ENCODE measurements at places on chromosomes 7 and 10.
A peak's percentile ranks its signal among the peaks of the same experiment; 100 is the strongest.

- DNase-seq = no peak
These were observed 27.6 kb downstream of the CHCHD3 start for GRCh38 chr7:133054162-133054840.

DNA sequence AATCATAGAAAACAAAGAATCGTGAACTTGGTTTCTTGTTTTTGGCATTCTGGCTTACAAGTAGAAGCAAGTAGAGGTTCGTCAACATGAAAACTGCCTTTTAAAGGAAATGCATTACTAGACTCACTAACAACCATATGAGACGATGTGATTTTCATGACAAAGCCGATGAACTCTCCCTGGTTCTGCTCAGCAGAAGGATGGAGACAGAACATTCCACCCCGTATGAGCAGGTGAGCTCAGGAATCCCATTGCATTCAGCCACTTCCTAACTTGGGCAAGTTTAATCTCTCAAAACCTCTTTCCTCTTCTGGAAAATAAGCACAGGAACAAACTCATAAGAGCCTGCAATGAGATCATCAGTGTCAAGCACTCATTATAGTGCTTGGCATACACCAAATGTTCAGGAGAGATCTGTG lies 57.4 kb upstream of the SVIL start:
- DNase-seq = no peak

- DNase-seq = no peak
These were observed 478.9 kb upstream of the NRP1 start for GRCh38 chr10:33813415-33813814.

- no peak for DNase-seq
These were observed 641.6 kb downstream of the SH2D4B start for GRCh38 chr10:81179324-81179723.

DNA sequence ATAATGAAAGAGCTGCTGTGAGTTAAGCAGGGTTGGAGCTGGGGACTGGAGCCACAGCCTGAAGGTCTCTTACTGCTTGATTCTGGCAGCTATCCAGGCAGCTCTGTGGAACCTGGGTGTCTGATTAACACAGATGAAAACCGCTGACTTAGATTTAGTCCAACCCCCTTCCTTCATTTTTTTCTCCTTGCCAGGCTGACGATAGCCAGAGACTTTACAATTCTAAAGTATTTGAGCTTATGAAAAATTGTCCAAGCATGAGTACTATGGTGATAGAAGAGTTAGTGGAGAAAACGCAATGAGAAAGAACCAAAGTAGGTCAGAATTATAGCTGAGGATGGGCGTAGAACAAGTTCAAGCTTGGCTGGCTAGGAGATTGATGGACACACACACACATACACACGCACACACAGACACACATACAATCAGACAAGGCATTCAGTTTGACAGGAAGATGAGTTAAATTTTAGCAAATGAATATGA lies 13.5 kb upstream of the GPR85 start:
- no peak for DNase-seq

DNA sequence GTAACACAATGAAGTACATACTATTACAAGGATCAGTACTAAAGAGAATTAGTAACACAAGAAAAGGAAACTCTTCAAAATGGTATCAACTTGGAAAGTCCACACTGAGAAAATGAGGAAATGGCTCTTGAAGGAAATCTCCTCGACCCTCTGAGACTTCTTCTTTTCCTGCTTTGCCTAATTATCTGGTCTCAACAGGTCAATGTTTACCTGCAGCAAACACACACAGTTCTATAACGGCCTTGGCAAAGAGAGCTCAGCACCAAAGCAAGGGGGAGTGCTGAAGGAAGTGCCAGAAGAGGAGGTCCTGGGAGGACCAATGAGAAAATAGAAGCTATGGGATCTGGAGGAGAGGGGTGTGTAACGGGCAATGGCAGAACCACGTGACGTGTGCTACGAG lies 21.9 kb downstream of the CHCHD3 start:
- DNase-seq = no peak

DNA sequence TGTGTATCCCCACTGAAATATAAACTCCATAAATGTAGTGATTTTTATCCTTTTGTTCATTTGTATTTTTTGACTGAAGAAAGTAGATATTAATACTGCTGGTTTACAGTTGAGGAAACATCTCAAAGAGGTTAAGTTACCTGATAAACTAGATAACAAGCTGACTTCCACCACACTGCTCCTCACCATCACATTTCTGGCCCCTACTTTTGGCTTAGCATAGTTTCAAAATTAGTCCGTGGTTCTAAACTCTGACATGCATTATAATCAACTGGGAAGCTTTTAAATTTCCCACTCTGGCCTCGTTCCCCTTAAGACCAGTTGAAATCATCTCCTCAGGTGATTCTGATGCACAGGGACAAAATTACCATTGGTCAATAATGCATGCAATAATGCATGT lies 43.5 kb downstream of the ANKIB1 start:
- DNase-seq = no peak

DNA sequence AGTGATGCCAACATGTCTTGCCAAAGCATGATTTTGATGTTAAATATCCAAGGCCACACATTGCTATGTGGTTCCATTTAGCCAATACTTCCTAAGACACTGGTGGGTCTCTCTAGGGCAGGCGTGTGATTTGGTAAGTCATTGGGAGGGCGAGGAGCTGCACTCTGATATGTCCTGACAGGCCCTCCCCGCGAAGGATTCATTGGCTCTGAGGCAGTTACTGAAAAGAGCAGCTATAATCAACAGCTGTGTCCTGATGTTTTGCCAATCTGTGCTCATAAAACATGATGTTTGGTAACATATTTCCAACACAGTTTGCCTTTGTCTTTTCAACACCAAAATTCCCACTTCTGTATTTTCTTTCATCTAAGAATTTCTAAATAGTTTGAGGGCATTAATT lies 646.7 kb downstream of the PARD3 start:
- no peak for DNase-seq

- DNase-seq = no peak
These were observed 12.5 kb upstream of the INTS1 start for GRCh38 chr7:1516586-1517251.

DNA sequence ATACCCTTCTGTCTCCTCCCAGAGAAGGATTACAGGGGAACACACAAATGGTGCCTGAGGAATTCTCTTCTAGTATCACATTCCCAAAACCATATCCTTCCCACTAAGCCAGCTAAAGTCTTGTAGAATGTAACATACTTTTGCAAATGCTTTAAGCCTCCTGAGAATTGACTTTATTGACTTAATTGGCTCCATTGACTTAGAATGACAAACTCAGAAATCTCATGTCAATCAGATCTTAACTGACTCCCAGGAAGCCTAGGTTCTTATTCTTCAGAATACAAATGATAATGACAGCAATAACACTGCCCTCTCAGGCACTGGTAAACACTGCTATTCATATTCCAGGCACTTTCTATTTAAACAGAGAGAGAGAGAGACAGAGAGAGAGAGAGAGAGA lies 356.9 kb upstream of the PRKCQ start:
- no peak for DNase-seq

DNA sequence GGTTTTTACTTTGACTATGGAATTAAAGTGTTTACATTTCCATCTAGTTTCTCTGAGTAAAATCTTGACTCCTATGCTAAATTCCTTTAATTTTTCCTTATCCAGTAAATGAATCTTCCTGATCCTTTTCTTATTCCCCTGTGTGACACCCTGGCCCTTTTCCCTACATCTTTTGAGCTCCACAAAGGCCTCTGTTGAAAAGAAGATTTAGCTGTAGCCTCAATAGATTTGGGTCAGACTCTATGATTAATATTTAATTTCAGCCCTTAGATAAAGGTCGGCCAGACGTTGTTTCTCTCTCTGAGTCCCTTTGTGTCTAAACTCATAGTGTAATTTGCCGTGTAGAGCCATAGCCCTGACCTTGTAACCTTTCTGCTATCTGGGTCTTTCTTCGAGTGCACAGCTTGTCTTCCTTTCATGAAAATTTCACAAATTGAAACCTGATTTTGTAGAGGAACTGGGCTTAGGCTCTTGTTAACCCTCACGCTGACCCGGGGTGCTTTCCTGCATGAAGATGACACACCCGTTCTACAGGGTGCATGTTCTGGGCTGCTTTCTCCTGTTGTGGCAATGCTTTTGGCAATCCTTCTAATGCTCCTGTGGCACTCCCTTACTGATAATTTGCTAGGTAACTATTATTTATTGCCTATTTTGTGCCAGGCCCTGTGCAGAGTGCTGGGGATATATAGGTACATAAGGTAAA lies 21.2 kb downstream of the LSMEM1 start:
- no peak for DNase-seq

GRCh38 chr10:128869101-128869749 lies 597.8 kb upstream of the MGMT start:
- DNase-seq = no peak

DNA sequence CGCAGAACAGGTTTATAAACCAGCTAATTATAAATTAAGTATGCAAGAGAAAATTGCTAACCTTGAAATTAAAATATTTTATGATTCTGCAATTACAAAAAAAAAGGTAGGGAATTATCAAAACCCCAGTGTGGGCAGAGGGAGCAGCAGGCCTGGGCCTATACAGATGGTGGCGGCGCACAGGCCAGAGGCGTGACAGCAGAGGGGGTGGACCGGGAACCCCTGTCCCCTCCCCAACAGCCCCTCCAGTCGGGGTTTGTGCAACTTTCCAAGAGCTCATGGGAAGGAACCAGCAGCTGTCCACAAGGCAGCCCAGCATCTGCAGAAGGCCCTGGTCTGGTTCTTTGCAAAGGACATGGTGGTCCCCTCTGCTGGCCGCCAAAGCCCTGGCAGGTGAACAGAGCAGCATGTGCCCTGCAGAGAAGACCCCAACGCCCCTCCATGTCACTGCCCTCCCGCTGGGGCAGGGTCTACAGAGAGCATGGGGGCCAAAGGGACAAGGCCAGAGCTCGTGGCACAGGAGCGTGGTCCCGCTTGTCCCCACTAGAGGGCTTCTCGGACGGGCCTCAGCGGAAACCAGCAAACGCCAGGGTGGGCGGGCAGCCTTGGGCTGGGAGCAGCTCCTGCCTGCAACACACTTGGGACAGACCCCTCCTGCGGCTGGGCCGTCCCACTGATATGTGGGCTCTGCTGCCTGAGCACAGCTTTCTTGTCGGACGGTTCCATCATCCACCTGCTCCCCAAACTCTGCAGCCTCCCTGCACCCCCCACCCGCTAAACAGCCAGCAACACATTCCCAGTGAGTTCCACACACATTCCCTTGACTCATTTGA lies 75.1 kb downstream of the EBF3 start:
- peak; percentile 84 for DNase-seq

DNA sequence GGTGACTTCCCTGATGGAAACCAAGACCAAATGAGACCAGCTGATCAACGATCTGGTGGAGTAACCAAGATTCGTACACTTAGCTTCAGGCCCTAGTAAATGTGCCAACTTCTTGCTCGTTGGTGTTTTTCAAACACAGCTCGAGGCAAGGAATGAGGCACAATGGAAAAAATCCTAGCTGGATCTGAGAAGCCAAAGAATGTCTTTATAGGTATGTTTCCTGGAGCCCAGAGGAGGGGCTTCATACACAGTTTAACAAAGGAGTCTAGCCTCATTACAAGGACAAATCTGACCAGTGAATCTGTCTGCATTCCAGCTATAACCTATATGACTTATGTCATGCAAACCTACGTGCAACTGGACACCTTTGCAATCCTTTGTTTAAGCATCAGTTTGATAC lies 3.7 kb downstream of the COL17A1 start:
- DNase-seq = no peak

- DNase-seq = no peak
These were observed 9.3 kb downstream of the UNC5B start for GRCh38 chr10:71221586-71222202.

- no peak for DNase-seq
These were observed 2.5 kb upstream of the HABP2 start for GRCh38 chr10:113550365-113550764.

GRCh38 chr7:116929914-116930913 lies 23.1 kb upstream of the ST7 start:
- peak; percentile 89 for DNase-seq

DNA sequence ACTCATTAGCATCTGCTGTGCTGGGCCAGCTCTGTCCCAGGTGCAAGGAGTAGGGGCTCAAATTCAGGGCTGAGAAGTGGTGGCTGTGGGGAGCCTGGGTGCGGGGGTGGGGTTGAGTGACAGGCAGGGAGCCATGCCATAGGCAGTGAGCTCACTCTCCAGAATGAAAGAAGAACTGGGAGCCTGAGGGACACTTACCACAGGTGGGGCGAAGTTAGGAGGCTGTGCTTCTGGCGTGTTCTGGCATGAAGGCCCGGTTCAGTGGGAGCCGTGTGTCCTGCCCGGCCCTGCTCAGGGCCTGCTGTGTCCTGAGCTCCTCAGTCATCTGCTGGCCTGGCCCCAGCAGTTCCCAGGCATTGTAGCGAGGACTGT lies 62.5 kb downstream of the MKI67 start:
- DNase-seq = no peak

GRCh38 chr10:62935022-62935421 lies 118.9 kb upstream of the EGR2 start:
- no peak for DNase-seq

Measured in nephron progenitor cell (in vitro differentiated cells).